T-helper 1 cell (primary cell): ENCODE measurements at places on chromosomes 6 and 20.

DNA sequence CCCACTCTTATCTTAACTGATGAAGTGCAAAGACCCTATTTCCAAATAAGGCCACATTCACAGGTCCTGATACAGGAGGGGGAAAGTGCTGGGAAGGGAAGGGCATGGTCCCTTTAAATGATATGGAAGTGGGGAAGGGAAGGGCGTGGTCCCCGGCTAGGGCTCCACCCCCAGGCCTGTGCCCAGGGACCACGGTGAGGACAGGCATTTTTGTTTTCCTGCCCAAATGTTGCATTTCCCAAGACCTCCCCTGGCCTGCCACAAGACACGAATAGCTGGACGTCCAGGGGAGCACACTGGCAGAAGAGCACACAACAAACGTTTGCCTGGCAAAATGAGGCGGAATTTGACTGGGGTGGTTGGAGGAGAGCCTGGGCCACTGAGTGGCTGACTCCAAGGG is 16.1 kb upstream of the HFE start:
- DNase-seq, result no peak

GRCh38 chr6:160690458-160690857 is 11.6 kb upstream of the PLG start:
- no peak for DNase-seq

DNA sequence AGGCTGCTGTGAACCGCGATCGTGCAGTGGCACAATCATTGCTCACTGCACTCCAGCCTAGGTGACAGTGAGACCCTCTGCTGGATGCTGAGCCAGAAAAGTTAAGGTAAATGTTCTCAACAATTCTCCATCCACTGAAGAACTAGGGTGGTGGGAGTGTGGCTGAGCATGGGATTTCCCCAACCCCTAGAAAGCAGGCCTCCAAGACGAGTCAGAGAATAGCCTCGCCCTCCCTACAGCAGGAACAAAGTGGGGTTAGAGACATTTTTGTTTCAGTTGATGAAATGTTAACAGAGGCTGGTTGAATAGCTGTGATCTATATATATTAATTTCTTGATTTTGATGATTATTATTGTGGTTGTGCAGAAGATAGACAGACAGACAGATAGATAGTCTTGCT is 6.1 kb upstream of the ALDH8A1 start:
- no peak for DNase-seq

DNA sequence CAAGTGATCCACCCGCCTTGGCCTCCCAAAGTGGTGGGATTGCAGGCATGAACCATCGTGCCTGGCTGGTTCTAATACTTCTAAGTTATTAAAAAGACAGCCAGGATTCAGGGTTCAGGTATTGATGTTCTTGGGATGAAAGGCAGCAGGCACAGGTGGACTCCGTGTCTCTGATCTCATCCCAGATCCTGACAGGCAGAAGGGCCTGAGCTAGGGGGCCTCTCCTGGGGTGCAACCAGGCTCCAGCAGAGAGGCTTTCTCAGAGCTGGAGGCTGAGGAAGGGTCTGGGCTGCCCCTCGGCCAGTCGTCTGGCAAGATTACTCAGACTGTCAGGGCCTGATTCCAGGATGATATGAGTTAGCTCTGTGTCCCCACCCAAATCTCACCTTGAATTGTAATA is 106.3 kb downstream of the SCML4 start:
- DNase-seq, result no peak

GRCh38 chr6:136147342-136147741 is 102.8 kb downstream of the MTFR2 start:
- DNase-seq, result no peak

GRCh38 chr6:16146028-16146427 is 17.1 kb downstream of the MYLIP start:
- DNase-seq, result no peak

- no peak for DNase-seq
Observed at GRCh38 chr6:65999288-65999791, 292.3 kb upstream of the EYS start.

DNA sequence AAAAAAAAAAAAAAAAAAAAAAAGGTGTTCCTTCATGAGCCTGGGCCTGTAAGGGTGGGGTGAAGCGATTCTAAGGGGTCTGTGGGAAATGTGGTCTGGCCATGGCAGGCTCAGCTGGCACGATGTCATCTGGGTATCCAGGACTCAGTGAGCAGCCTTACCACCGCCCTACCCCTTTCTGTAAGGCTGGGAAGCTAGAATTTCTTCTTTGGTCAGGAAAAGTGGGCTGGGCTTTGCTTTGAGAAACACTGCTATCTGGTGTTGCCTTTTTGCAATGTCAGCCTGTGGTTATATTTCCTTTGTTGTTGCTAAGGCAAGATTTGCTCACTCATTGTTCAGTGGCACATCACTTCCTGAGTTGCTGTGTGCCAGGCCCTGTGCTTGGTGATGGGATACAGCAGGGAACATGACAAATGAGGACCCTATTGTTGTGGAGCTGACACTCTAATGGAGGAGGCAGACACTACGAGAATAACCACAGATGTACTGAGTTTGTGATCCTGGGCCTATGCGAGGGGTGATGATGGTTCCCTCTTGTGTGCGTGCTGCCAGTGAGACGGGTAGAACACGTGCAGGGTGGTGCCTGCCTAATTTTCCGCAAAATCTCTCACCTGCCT is 45.9 kb upstream of the ZNFX1 start:
- DNase-seq, result no peak
